Suprapubic skin (tissue), 4 donors: ENCODE measurements at places on chromosomes 2 and 18.

DNA sequence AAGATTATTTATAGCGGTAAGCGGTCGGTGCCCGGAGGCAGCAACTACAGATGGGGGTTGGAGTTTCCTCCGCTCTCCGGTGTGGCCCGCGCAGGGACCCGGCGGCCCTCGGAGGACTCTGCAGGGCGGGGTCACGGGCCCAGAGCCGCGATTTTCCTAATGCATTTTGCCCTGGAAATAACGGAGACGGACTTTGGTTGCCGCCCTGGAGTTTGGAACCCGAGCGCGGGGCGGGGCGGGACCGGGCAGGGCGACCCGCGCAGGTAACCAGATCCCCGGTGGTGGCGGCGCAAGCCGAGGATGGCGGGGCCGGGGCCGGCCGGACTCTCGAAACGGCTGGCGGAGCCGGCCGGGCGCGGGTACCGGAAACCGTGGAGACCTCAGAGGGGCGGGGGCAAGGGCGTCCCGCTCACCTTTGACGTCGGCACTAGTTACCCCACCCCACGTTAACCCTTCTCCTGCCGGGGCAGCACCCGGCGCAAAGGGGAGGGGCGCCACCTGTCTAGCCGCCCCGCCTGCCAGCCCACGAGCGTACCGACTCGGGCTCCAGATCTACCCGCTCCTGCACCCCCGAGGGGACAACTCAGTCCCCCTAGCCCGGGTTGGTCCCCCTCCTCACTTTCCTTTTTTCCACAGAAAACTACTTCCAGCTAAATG, 2.9 kb downstream of the CYP26B1 start:
- H3K36me3 ChIP-seq = no peaks in the 10 kb centered on the region
- peaks cover 59% of the 10 kb centered on the region for H3K27me3 ChIP-seq
- H3K4me3 ChIP-seq = peak overlapping the region; percentile 64
- H3K27ac ChIP-seq = peak overlapping the region; percentile 34

DNA sequence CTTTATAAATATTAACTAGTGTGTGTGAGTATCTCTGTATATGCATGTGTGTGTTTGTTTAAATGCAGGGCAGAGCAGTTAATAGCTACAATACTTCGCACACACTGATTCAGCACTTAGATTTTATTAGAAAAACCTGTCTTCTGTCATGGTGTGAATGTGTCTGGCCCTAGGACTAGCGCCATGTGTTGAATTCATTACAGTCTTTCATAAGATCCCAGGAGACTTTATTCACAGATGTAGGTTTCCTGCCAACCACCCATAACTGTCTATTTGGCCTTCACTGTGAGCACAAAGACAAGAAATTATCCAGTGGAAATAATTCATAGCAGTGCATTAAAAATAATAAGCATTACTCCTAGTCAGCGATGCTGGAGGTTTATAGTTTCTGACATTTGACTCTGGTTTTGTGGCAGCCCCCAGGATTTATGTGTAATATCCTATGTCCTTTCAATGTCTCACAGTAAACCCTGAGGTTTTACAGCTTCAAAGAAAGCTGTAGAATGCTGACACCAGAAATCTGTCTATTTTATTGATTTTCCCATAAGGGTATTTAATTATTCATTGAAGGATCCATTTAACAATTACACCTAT, 93.9 kb downstream of the ZNF804A start:
- DNase-seq = no peak
- H3K4me3 ChIP-seq = no peak overlapping the region
- no peak overlapping the region for H3K27ac ChIP-seq

DNA sequence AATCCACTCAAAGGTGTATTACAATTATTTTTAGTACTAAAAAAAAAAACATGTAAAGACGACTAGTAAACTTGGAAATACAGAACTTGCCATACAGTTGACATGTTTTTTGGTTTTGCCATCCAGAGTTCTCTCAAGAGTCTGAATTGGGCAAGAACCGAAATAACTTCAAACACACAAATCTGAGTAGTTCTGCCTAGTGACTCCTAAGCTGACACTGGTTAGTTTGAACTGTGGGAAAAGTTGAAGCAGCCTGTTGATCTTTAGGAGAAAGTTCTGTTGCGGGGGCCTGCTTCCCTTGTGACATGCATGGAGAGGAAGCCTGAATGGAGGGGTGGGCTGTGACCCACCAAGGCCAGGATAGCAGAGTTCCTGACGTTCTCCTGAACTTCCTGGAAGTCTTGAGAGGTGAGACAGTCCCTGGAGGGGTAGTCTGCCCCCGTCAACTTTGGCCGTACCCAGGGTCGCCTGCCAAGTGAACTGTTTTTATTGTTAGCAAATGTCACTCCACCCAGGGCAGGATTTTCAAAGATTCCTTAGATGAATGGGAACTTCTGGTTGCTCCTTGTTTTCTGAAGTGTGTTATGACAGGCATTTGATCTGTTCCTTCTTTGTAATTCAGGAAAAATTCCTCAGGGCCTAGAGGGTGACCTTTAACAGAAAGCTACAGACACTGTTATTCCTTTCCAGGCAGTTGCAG, 85.6 kb upstream of the SPTBN1 start:
- H3K36me3 ChIP-seq = no peaks in the 10 kb centered on the region
- peaks cover 22% of the 10 kb centered on the region for H3K4me1 ChIP-seq
- H3K4me3 ChIP-seq = no peak overlapping the region
- H3K27me3 ChIP-seq = no peaks in the 10 kb centered on the region
- DNase-seq = no peak

DNA sequence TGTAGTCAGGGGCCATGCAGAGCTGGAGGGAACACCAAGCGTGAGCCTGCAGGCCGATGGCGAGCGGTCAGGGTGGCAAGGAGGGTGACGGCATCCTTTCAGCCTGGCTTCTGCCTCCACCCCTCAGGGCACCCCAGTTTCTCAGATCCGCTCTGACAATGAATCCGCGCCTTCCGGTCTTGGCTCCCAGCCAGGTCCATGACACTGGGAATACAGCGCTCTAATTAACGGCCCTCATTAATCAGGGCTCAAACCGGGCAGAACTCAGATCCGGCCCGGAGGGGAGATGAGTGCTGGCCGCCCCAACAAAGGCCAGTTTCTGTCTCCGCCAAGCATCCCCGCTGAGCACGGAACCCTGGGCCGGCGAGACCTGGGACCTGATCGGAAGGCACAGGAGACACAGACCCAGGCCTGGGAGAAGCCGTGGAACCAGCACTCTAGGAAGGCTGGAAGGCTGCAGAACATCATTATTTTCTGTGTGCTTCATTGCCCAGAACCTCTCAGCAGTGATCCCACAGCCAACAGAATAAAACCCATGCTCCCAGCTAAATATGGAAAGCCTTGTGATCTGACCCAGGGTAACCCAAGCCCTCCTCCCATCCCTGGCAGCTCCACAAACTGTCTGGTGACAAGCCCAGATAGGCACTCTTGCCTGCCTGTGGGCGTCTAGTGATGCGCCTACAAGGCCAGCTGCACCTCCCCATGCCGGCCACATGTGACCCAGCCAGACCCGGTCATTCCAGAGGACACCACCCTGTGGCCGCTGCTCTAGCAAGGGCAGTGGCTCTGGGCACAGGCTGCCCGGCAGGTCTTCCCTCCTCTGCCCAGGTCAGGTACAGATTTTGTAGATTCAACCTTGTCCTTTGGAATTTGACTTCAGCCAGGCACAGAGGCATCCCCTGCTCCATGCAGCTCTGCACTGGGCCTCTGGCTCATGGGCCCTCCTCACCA, 438.7 kb upstream of the MYT1L start:
- H3K27ac ChIP-seq = peak overlapping the region; percentile 38
- H3K4me1 ChIP-seq = peaks cover 13% of the 10 kb centered on the region
- DNase-seq = peak; percentile 62
- no peaks in the 10 kb centered on the region for H3K36me3 ChIP-seq
- no peak overlapping the region for H3K4me3 ChIP-seq

GRCh38 chr2:54560146-54560881, 104.2 kb downstream of the SPTBN1 start:
- H3K4me1 ChIP-seq = peaks cover 79% of the 10 kb centered on the region
- no peak for DNase-seq
- H3K4me3 ChIP-seq = peak overlapping the region; percentile 71
- no peaks in the 10 kb centered on the region for H3K27me3 ChIP-seq

- no peaks in the 10 kb centered on the region for H3K4me1 ChIP-seq
- DNase-seq = no peak
- H3K4me3 ChIP-seq = no peak overlapping the region
- no peak overlapping the region for H3K27ac ChIP-seq
Observed at GRCh38 chr2:76391678-76392077, 681.0 kb upstream of the GCFC2 start.
